Bone marrow (tissue), 2 donors: ENCODE measurements at places on chromosomes 5 and 9.

DNA sequence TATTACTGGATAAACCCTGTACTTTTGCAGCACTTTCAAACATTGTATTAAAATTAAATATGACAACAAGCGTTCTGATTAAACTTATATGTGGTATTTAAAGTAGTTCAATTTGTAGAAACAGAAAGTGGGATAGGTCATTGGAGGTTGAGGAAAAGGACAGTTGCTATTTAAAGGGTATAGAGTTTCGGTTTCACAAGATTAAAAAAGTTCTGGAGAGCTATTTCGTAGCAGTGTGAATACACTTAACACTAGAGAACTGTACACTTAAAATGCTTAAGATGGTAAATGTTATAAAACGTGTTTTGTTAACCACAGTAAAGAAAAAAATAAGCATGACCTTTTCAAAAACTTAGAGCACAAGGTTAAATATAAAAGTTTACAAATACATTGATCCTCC lies 382.1 kb downstream of the BRINP1 start:
- no peak for DNase-seq

- DNase-seq, result no peak
These were observed 8.3 kb upstream of the BTNL9 start for GRCh38 chr5:181031716-181032115.

GRCh38 chr5:21654556-21654955 lies 1198.6 kb downstream of the CDH12 start:
- DNase-seq, result no peak

DNA sequence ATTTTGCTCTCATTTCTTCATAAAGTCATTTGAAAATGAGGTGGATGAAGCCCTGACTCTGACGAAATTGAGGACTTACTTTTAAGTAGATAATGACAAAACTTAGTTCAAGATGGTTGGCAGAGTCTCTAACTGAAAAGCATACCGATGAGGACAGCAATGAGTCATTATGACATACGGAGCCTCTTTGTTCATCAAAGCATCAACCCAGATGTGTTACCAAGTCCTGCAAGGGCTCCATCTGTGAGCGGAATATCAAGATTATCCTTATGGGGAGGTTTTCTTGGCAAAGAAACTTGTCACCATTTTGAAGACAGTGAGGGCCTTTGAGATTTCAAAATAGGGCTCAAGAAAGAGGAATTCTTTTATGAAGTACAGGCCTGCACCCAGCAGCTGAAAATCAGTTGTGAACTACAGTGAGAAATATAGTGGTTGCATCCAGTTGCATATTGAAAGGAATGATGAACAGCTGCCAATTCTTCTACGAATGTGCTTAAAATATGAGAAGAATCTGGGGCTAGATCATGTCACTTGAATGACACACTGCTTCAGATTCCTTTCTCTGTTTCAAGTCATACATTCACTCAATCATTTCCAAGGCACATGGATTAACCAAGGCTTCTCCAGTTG lies 86.6 kb upstream of the SLC24A2 start:
- no peak for DNase-seq

GRCh38 chr5:102295534-102296177 lies 428 bp downstream of the SLCO4C1 start:
- DNase-seq, result no peak

- DNase-seq, result no peak
These were observed 29.3 kb downstream of the ASS1 start for GRCh38 chr9:130474106-130474505.

GRCh38 chr5:52807723-52808122 lies 20.0 kb downstream of the ITGA1 start:
- DNase-seq, result no peak
